ENCODE measurements at places on chromosomes 6 and 20.
A peak's percentile ranks its signal among the peaks of the same experiment; 100 is the strongest.

- DNase-seq: no peak
These were observed 1.9 kb upstream of the MYT1 start for GRCh38 chr20:64162239-64162910.

DNA sequence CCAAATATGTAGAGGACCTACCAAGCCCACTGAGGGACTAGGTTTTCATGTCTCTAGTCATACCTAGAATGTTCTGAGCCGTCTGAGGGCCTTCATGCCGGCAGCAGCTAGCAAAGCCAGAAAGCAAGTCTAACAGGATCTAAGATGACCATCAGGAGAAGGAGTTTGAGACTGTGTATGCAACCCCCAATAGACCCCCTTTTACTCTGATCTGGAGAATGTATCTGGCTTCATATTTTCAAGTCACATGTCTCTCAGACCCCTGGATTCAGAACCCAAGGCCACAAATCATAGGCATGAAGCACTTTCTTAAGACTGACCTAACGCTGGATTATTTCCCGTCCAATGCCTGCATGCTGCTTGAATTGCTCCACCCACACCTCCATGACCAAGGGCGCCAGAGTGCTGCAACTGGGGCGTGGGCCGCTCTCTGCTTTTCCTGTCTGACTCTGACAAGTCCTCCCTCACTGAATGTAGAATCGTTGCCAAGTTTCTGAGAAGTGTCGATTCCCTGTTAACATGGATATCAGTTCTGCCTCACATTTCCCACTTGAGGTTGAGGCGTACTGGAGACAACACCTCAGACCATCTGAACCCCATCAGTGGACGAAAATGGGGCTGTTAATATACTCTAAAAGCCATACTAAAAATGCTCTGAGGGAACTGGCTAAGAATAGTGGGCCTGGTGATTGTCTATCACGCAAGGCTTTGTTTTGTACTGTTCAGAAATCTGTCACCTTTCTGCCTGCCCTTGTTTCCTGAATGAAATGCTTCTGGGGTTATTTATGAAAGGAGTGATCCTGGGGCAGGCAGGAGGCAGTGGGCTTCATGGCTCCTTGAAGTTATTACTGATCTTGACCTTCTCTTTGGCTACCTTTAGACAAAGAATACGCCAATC is 23.9 kb upstream of the ASXL1 start:
- DNase-seq: no peak

- no peak for DNase-seq
These were observed 123.0 kb downstream of the PREX1 start for GRCh38 chr20:48704761-48705160.

- no peak for DNase-seq
These were observed 7.4 kb downstream of the SENP6 start for GRCh38 chr6:75608956-75609533.

DNA sequence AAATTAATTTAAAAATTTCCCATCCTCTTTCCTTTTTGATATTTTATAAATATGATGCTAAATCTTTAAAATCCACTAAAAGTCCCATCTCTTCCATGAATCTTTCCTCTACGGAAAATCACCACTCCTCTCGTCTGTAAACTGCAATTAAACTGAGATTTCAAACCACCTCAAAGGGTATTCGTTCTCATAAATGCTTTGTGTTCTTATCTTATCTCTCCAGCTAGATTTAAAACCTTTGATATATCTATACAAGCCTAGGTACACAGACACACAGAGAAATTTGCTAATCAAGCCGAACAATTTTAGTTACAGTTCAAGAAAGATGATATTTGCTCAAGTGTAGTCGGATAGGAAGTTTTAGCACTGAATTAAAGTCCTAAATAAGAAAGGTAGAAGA is 214.6 kb upstream of the PRDM1 start:
- no peak for DNase-seq

DNA sequence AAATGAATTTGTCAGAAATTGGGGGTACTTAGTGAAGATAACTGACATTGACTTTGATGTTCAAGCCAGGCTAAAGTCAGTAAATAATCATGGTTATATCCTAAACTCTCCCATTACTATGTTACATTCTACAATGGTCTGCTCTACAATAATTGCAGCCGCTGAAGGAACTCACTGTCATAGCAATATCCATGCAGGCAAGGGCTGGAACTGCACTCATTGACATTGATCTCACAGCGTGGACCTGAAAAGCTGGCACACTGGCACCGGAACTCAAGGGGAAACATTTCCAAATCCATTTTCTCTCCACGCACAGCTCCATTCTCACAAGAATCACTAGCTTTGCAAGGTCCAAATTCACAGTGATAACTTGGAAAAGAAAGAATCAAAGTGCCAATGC is 702.7 kb downstream of the EYS start:
- no peak for DNase-seq

- DNase-seq: no peak
These were observed 18.6 kb upstream of the FAM135A start for GRCh38 chr6:70394518-70395300.

- DNase-seq: no peak
These were observed 354.1 kb upstream of the CDH4 start for GRCh38 chr20:60897976-60898375.

DNA sequence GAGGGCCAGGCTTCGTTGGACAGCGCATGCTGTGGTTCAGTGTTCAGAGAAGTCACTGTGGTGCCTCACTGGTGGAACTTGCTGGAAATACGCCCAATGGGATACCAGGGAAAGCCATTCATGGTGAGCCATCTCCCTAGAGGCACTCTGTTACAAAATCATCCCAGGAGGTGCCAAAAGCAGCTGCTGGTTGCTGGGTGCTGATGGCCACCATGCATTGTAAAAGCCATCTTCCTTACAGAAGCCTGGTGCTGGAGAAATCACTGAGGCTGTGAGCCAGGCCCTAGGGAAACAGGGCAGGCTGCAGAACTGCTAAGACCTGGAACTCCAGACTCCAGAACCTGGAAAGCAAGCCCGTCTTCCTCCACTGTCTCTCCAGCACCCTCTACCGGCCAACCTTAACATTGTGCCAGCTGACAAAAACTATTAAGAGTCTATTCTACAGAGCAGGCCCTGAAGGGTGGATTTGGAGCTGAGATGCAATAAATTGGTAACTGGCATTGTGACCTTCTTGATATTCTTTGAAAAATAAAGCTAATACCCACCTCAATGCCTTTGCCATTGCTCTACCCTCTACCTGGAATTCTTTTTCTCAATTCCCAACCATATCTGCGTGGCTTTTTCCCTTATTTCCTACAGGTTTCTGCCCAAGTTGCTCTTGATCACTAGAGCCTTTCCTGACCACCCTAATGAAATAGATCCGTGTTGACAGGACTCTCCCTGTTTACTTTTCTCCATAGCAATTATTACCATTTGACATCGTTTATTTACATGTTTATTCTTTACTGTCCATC is 18.5 kb downstream of the SNRPB start:
- DNase-seq: peak; percentile 65

DNA sequence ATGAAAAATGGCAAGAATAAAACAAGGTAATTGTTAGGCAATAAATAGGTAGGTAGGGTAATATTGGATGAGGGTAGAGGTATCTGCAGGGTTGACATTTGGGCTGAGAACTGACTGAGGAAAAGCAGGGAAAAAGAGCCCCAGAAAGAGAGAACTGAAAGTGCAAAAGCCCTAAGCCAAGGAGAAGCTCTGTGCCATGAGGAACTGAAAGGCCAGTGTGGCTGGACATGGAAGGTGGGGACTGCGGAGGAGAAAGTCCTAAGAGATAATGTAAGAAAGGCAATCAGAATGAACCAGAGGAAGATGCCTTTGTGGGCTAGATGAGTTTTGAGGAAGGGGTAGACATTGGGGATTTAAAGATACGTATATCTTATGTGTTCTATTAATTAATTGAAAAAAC is 9.9 kb upstream of the HIVEP2 start:
- DNase-seq: no peak

DNA sequence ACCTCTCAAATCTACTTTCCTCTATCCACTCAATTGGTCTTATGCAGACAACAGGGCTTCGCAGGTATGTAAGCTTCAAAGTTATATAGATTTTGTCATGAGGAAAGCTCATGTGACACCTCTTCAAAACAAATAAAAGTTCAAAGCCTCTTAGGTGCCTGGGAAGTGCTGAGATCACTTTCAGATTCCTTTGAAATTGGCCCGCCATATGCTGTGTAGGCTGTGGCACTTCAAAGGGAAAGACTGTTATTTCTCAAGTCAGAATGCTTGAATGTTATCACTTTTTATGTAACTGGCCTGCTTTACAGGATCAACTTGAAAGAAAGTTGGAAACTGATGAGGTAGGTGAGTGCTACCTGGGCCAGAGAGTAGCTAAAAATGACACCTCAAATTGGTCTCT is 67.1 kb upstream of the GFRAL start:
- DNase-seq: no peak

DNA sequence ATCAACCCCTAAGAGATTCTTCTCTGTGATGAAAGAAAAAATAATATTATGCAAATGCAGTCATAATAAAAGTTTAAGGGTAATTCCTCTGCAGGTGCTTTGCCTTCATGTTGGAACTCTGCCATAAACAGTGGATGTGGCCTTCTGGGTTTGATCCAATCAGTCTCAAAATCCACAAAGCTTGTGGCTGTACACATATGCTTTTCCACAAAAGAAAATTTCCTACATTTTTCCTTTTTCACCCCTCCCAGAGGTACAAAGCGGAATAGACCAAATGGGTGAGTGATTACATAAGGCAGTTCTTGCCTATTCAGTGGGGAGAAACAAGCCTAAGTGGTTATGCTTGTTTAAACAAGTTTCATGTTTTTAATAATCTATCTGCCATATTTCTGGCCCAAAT is 16.7 kb downstream of the CALHM5 start:
- no peak for DNase-seq

- no peak for DNase-seq
These were observed 70.7 kb upstream of the TAB2 start for GRCh38 chr6:149246691-149247384.

DNA sequence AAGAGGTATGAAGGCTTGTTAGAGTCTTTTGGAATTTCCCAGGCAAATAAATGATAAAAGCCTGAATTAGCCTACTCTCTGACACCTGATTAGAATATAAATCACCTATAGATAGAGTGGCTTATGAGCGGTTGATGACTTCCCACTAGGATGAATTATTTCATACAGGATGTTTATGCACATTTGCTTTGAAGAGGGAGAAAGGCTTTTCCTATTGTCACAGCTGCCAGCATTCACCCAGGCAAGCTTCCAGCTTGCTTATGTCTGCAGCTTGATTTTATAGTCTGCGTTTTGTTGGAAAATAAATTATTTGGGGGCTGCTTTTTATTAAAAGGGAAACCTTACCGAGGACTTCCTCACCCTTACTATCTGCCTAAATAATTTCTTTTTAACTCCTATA is 51.3 kb upstream of the EIF2S2 start:
- DNase-seq: no peak

- DNase-seq: no peak
These were observed 2.1 kb downstream of the AVP start for GRCh38 chr20:3082306-3082951.

- DNase-seq: no peak
These were observed 75.0 kb downstream of the FKBP5 start for GRCh38 chr6:35613762-35614161.

DNA sequence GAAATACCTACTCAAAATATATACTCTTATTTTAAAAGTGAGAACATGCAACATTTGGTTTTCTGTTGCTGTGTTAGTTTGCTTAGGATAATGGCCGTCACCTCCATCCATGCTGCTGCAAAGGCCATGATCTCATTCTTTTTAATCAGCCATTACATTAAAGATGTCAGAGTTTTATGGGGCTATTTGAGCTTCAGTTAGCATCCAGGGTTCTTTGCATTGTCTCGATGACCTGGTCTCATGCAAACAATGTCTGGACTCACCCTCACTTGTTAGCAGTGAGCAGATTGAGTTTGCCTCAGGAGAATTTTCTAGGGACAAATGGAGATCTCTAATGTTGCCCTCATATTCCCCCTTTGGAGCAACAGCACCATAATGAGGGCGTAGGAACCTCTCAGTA is 458.7 kb upstream of the AGPAT4 start:
- no peak for DNase-seq

- no peak for DNase-seq
These were observed 14.3 kb downstream of the KIAA0319 start for GRCh38 chr6:24631671-24632070.

GRCh38 chr6:31265926-31266325 is 6.0 kb downstream of the HLA-C start:
- DNase-seq: no peak

DNA sequence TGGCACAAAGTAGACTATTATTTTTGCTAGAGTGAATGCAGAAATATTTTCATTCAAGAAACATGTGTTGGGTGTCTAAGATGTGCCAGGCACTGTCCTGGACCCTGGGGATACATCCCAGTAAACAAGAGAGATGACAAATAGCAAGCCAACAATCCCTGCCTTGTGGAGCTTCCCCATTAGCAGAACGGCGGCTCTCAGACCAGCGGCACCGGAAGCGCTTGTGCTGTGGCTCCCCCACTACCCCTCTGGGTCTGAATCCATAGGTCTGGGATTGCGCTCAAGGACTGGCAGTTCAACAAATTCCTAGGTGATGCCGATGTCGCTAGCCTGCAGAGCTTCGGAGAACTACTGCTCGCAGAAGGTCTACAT is 98.5 kb upstream of the AGPAT4 start:
- DNase-seq: no peak

GRCh38 chr6:15378866-15379265 is 133.0 kb downstream of the JARID2 start:
- no peak for DNase-seq

GRCh38 chr6:73064266-73064665 is 161.0 kb downstream of the KHDC1L start:
- no peak for DNase-seq
